Bone marrow (tissue), 2 donors: ENCODE measurements at places on chromosomes 4 and X.

GRCh38 chrX:110293658-110294057 is 24.2 kb downstream of the AMMECR1 start:
- no peak for DNase-seq

- no peak for DNase-seq
Measured at GRCh38 chr4:143451186-143451585, 62.3 kb upstream of the SMARCA5 start.

GRCh38 chr4:2356123-2357069 is 62.0 kb downstream of the ZFYVE28 start:
- no peak for DNase-seq

DNA sequence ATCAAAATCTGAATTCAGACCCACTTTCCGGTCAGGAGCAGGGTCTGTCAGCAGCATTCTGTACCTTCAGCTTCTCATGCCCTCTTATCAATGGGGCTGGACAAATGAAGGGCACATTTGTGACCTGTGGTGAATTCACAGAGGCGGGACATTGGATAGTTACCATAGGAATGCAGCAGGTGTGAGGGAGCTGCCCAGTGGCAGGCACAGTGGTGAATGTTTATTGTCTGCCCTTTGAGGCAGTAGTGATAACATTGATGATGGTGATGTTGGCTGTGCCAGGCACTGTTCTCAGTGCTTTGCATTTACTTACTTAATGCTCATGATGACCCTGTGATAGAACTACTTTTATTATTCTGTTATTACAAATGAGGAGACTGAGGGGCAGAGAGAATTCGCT is 101.2 kb upstream of the KIT start:
- DNase-seq = no peak

GRCh38 chr4:148834804-148835631 is 392.8 kb upstream of the NR3C2 start:
- DNase-seq = no peak

DNA sequence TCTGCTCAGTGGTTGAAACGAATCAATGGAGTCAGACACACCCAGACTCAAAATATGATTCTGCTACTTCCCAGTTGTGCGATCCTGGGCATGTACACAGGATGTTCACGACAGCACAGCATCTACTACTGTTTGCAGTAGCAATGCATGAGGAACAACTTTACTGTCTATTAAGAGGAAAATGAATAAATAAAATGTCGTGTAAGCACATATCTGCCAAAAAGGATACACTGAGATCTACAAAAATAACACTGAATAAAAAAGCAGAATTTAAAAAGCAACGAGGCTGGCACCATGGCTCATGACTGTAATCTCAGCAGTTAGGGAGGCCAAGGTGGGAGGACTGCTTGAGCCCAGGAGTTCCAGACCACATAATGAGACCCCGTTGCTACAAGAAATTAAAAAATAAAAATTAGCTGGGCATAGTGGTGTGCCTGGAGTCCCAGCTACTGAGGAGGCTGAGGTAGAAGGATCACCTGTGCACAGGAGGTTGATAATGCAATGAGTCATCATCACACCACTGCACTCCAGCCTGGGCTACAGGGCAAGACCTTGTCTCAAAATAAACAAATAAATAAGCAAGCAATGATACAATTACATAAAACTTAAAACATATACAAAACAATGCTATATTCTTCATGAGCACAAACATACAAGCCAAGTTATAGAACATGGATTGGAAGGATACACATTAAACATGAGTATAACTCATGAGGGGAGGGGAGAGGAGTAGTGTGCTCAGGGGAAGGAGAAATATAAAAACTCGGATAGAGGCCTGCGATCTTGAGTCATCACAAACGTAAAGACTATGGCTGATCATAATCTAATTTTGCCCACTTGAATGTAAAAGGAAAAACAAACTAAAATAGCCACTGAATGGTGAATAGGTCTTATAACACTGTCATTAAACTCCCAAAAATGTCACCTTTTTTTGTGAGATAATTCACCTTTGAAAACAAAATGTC is 8.6 kb downstream of the CFAP97 start:
- DNase-seq = no peak

GRCh38 chr4:28759064-28759463 is 1898.4 kb downstream of the STIM2 start:
- no peak for DNase-seq

DNA sequence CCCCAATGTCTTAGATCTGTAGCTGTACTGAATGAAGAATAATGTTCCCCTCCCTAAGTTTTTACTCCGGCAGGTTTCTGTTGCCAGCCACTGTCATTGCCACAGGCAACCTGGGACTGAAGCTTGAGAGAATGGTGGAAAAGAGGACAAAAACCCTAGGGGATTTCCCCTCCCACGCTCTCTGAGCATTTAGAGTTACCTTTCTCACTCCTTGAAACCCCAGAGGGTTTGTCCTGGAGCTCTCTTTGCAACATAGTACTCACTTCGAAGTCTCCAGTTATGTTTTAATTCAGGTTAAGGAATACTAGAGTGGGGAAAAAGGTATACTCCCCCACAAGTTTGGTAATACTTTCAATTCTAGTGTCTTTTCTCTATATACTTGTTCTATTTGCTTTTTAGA is 31.5 kb downstream of the F8 start:
- no peak for DNase-seq

DNA sequence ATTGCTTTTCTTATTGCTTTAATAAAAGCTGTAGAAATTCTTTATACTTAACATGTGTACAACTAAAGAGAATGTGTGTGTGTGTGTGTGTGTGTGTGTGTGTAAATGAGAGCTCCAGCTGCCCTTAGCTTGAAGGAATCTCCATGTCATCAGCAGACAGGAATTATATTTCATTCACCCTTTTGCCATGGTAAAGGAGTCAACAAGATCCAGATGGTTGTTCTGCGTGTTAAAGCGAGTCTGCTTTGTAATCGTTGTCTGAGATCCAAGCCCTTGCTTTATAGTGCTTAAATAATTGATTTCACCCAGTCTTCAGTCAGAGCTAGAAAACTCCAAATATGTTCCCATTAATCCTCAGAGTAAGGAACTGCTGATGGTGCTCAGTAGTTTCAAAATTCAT is 285.5 kb downstream of the PDGFC start:
- DNase-seq = no peak

DNA sequence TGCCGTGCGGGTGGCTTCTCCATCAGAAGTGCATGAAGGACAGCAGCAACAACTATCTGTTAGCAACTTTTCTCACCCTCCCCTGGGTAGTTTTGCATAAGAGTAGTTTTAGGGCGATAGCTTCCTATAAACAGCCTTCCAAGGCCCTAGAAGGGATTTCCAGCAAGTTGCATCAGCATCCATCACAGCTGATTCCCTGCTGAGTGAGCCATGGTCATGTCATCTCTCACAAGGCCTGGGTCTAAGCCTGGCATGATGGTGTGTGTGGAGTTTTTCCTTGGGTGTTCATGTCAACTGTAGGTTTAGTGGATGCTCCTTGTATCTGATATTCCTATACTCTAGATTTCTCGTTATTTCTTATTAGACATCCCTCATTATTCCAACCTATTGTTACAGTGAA is 2324.7 kb upstream of the AGA start:
- DNase-seq = no peak

DNA sequence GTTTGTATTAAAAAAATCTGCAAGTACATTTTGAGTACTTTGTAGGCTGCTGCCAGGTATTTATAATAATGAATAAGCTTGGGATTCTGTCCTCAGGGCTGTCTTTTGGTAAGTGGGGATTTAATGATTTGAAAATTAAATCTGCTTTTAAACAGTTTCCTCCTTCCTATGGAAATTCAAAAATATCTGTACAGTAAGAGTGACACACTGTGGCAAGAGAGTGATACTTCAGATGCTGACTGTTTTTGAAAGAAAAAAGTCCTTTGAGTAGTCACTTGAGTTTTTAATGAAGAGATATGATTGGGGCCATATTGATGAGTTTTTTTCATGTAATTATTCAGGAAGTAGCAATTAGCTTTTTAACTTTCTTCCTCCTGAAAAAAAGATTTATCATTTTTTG is 49.2 kb downstream of the SMARCAD1 start:
- no peak for DNase-seq
